ENCODE measurements at places on chromosomes 2 and 18.

GRCh38 chr2:14530506-14530905, 102.0 kb upstream of the LRATD1 start:
- DNase-seq, result no peak

GRCh38 chr2:163592954-163593622, 142.7 kb downstream of the FIGN start:
- DNase-seq, result no peak

- no peak for DNase-seq
These were observed 38.3 kb upstream of the ITGB6 start for GRCh38 chr2:160238392-160238791.

GRCh38 chr2:43302182-43302960, 76.0 kb upstream of the ZFP36L2 start:
- no peak for DNase-seq

GRCh38 chr18:11498821-11499220, 110.6 kb upstream of the SLC35G4 start:
- no peak for DNase-seq

DNA sequence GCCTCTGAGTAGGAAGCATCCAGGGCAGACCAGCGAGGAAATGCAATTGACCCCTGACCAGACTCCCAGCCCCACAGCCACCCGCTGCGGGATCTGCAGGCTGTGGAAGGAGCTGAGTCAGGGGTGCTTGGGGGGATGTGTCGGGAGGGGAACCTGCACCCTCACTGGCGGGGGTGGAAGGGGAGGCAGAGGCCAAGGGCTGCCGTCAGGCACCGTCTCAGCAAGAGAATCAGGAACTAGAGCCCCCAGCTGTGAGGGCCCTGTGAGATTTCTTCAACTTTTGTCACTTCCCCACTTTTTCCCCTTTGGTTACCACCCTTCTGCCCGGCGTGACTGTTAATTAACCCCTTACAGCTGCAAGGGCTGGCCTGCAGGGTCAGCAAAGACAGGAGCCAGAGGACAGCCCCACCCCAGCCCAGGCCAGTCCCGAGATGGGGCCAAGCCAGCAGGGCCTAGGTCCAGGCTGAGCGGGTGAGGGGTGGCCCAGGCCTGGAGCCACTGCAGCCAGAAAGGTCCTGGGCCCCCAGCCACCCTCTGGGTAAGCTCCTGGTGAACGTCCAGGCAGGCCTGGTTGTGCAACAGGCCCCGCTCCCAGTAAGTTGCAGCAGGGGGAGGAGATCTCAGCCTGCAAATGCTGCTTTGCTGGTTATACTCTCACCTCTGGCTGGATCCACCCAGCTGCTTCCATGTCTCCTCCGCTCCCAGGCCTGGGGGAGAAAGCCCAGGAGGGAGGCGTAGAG, 147.0 kb upstream of the ID2 start:
- DNase-seq, result peak; percentile 88

- no peak for DNase-seq
These were observed 22.5 kb downstream of the EHBP1 start for GRCh38 chr2:62727876-62728566.

- no peak for DNase-seq
These were observed 3.1 kb upstream of the AQP12A start for GRCh38 chr2:240688553-240688919.

DNA sequence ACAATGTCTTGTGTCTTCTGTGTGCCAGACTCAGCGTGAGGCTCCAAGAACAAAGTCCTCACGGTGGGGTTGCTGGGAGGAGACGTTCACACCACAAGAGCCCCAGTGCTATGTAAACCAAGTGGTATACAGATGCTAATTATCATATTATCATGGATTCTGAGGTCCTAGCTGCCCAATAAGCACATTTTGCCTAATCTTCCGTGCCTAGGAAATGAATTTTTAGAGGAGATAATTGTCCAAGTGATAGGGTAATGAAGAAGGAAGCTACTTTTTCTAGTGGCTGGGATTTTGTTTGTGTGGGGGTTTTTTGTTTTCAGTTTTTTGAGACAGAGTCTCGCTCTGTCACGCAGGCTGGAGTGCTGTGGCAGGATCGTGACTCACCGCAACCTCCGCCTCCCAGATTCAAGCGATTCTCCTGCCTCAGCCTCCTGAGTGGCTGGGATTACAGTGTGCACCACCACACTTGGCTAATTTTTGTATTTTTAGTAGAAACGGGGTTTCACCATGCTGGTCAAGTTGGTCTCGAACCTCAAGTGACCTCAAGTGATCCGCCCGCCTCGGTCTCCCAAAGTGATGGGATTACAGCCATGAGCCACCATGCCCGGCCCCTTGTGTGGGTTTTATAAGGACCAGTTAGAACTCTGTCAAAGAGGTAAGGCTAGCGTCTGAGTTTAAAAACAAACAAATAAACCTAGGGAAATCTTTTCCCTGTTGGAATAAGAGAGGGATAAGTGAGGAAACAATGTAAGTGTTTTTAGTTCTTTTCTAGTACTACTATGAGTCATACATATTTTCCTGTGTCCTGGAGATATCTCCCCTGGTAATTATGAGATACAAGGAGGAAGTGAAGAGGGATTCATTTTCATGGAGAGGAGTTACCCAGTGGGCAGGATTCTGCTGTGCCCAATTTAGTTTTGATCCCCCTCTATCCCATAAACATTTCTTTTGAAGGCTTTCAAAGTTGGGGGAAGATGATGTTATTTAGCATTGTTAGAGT, 9.5 kb upstream of the SMAD7 start:
- DNase-seq, result no peak

DNA sequence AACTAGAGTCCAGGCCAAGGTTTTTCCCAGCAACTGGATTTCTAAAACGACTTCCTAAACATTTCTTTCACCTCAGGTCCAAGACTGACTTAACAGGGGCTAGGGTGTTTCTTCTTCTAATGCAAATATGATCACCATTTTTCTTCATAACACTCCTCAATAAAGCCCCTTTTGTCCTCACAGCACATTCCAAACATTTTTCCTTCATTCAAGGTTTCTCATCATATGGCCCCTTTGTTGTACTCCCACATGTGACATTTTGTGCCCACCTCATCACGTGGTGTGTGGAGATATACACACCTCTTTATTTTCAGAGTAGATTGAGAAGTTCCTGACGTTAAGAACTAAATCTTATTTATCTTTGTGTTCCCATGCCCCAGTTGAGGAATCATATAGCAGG, 3.9 kb upstream of the CDH7 start:
- no peak for DNase-seq

DNA sequence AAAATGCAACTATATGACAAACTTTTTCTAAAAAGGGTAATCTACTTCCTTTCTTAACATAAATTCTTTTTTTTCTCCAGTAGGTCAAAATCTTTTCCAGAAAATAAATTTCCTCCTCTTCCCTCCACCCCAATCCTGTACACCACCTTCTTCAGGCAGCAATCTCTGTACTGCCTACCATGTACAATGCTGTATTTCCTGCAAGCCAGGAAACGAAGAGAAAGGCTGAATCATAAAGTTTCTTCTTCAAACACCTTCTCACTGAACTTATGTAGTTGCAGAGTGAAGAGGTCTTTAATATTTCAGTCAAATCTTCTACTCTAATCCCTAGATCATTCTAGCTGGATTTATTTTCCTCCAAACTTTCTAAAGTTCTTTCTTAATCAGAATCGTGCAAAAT, 18.2 kb upstream of the C2orf66 start:
- no peak for DNase-seq

- peak; percentile 24 for DNase-seq
These were observed 251.1 kb downstream of the TRIB2 start for GRCh38 chr2:12967804-12968203.

GRCh38 chr2:105489168-105489878, 90.5 kb upstream of the FHL2 start:
- DNase-seq, result no peak

DNA sequence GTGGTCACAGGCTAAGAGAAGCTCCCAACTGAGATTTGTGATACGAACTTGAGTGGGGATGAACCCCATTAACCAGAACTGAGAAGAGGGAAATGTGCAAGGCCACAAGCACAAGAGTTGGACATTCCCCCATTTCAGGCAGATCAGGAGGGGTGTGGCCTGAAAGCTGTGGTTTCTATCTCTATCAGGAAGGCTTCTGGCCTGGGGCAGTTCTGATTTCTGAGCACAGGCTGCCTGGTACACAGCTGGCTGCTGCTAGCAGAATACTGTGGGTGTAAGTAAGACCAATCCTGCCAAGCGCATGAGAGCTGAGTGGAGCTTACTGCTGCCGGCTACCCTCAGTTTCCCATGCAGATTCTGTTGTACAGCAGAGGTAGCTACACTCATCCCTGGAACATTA, 484.6 kb downstream of the SATB2 start:
- DNase-seq, result peak; percentile 1

DNA sequence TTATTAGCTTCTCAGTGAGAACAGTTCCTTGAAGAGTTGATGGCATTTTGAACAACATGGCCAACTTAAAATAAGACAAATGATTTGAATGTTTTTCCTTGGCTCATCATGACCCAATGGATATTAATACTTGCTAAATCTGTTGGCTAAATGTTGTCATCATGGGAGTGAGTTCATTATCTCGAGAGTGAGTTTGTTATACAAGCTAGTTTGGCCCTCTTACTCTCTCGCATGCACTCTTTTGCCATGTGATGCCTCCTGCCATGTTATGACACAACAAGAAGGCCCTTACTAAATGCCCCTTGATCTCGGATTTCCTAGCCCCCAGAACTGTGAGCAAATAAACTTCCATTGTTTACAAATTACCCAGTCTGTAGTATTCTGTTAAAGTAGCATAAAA, 22.9 kb upstream of the SANBR start:
- no peak for DNase-seq

GRCh38 chr18:5543773-5544389, at the start of gene EPB41L3:
EPB41L3 (minus strand) TSS chr18:5543997; CDS start chr18:5489183, 54,814 bp downstream.
- DNase-seq, result peak; percentile 29

- DNase-seq, result no peak
These were observed 14.0 kb downstream of the CYP20A1 start for GRCh38 chr2:203252818-203253217.

DNA sequence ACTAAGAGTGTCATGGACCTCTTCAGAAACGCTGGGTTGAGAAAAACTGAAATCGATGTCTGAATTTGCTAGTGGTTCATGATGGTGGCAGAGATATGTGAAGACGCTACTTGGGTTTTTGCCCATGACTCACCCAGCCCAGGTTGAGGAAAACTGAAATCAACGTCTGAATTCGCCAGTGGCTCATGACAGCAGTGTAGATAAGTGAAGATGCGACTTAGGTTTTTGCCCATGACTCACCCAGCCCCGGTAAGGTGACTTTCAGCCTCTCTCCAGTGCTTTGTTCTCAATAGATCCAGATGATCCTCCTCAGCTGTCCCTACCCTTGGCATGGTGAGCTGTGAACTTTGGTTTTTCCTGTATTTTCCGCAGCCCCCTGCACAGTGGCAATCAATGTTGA, 105.3 kb upstream of the SIX3 start:
- DNase-seq, result no peak

DNA sequence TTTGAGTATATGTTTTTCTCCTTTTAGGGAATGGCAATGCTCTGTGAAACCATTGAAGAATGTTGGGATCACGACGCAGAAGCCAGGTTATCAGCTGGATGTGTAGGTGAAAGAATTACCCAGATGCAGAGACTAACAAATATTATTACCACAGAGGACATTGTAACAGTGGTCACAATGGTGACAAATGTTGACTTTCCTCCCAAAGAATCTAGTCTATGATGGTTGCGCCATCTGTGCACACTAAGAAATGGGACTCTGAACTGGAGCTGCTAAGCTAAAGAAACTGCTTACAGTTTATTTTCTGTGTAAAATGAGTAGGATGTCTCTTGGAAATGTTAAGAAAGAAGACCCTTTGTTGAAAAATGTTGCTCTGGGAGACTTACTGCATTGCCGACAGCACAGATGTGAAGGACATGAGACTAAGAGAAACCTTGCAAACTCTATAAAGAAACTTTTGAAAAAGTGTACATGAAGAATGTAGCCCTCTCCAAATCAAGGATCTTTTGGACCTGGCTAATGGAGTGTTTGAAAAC, 82.3 kb downstream of the ACVR2A start:
- DNase-seq, result no peak

GRCh38 chr18:41706301-41706700, 248.7 kb upstream of the PIK3C3 start:
- no peak for DNase-seq

DNA sequence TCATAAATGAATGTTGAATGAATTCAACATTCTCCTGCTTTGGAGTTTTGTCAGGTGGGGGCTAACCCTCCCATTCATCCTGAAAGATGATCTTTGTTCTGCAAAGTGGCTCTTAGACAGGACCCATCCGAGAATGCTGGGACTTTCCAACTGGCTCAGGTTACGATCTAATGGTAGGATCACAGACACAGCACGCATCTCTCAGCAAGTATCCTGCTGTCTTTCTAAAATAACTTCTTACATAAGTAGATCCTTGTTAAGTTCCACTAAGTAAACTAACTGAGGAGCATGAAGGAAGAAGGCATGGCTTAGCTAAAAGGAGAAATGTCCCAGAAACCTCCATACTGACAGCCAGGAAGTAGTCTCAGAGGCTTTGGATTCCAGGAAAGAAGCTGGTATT, 23.7 kb downstream of the CYP27A1 start:
- DNase-seq, result no peak

- DNase-seq, result peak; percentile 78
These were observed 69.2 kb downstream of the RNF144A start for GRCh38 chr2:6986301-6986911.

- no peak for DNase-seq
These were observed 76.4 kb downstream of the ITGB1BP1 start for GRCh38 chr2:9346885-9347284.

DNA sequence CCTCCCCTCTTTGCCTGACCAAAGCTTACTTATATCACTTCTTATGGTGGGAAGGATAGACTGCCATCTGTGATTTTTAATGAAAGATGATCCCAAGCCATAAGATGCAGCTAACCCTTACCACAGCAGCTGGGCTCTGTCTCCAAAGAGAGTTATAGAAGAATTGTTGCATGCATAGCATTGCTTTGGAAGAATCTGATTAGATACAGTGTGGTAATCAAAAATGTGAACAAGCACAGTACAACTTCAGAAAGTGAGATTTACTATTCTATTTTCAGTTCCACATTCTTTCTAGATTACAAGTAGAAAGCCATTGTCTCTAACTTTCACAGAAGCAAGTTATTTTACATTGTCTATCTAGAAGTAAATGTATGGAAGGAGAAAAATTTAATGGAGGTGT, 129.0 kb upstream of the ACVR2A start:
- DNase-seq, result no peak

DNA sequence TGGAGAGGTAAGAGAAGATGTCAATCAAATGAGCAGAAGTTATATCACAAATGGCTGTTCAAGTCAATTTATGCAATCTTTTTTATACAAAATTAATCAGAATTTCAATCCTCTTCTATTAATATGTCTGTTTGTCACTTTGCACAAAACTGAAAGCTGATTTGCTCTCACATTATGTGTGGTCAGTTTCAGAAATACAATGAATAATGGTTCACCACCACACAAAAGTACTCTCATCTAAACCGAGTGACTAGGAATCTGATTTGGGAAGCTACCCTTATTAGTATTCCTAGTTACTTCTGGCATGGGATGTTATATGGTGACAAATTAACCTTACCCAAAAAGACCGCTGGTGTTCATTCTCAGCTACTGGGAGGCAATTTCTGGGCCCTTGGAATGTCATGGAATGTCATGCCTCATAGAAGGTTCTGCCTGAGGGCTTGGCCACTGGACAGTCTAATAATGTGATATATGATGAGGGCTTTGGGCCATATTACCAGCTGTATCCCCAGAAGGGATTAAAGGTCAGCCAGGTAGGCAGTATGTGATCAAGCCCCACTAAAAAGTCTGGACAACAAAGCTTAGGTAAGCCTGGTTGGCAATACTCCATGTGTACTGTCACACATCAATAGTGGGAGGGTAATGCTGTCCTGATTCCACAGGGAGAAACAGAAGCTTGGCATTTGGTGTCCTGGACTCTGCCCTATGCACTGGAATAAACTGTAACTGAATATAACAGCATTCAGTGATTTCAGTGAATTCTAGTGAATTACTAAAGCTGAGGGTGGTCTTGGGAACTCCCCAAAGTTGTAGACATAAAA, 113.2 kb downstream of the PIGN start:
- DNase-seq, result no peak
